ENCODE measurements at places on chromosomes 4 and X.

DNA sequence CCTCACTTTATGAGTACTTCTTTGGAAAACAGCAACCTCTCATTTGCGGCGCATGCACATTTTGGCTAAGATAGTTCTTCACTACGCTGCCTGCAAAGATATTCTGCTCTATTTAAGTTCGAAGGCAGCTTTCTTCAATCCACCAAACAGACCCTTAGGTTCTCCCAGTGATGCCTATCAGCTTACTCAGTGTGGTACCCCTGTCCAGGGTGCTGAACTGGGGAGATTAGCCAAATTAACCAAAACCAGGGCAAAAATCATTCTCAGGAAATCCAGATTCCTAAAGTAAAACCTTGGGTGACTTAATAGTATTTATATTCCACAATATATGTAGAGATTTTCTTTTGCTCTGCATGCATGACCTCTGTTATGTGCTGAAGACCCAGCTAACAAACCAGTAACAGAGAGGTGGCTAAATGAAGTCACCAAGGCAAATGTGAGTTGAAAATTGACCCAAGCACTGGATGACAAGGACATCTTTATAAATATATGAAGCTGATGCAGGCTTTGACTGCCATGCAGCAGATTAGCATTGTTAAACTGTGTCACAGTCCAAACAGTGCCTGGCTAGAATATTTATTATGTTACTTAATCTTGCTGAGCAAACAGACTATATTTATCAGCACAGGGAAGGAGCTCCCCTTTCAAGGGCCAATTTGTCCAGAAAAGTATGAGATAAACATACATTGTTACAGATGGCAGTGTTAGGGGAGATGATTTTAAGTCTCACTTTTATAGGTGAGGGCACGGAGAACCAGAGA is 418.2 kb downstream of the STIM2 start:
- no peak for DNase-seq

DNA sequence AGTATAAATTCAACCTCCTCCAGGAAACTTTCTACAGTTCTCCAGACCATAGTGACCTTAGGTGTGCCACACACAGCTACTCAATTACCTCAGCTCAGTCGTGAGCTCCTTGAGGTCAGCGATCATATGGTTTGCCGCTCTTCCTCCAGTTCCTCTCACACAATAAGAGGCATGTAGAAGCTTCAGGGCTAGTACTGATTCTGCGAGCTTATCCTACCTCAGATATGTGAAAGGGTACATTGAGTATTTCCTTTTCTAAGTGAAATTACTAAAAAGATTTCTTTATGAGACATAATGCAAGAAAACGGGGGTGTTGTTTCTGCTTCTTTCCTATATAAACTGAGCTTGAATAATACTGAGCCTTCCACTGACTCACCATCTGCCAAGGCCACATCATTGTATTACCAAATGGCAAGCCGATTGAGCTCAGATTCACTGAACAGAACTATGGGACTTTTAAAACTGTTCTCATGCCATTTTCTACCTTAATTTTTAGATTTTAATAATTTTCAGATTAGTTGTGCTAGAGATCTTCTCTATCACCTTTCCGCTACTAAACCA is 183.1 kb downstream of the HS6ST2 start:
- no peak for DNase-seq

DNA sequence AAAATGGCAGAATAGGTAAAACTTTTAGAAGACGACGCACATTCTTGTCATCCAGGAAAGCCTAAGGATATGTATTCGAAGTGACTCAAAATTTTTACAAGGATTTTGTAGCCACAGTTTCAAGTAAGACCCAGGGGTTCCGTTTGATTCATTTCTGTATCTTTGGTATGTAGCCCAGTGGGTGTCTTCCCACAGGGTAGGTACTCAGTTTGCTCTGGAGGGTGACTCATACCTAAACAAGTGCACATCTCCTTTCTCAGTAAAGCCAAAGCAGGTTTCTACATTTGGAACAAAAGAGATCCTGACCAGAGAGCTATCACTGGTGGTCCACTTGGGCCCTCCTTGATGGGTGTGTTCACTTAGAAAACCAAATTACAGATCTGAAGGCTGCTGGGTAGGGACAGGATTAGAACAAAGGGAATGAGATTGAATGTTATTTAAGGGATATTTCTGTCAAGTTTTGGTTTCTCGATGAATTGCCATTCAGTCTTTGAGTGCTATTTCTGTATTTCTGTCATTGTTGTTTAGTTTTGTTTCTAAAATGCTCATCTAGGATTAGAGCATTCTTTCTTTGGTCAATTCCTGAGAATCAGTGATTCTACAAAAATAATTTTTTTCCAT is 56.1 kb downstream of the PLS3 start:
- no peak for DNase-seq

DNA sequence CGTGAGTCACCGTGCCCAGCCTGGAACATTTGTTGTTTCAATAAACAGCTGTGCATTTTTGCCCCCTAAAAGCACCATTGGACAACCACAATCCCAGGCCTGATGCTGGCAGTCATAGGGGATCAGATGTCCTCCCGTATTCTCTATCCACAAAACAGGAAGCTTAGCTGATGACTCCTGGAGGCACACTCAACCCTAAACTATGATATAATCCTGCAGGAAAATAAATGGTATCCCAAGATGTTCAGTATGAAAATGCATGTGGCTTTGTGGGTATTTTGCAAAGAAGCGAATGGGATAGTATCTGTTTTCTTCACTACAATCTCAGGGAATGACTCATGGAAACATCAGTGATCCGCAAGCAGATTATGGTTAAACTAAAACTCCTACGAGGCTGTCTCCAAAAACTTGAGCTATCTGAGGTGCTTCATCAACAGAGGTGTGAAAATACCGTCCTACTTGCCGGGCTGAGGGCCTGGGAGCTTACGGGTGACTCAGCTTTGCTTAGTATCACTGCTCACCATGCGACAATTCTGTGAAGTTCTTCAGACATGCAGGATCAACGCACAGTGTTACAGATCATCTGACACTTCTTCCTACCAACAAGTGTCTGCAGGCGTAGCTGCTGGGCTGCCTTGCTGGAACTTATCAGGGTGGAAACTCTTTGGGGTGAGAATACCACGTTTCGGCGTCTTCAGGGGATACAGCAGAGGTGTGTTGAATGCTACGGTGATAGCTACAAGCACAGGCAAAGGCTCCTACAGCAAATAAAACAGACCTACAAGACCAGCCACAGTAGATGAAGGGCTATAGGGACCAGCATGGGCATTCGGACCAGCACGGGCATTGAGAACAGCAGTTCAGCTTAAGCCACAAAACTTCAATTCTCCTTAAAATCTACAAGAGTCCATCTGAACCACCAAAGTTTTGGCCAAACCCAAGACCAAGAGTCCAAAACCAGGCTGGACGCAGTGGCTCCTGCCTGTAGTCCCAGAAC is 148.5 kb downstream of the DHRSX start:
- no peak for DNase-seq

DNA sequence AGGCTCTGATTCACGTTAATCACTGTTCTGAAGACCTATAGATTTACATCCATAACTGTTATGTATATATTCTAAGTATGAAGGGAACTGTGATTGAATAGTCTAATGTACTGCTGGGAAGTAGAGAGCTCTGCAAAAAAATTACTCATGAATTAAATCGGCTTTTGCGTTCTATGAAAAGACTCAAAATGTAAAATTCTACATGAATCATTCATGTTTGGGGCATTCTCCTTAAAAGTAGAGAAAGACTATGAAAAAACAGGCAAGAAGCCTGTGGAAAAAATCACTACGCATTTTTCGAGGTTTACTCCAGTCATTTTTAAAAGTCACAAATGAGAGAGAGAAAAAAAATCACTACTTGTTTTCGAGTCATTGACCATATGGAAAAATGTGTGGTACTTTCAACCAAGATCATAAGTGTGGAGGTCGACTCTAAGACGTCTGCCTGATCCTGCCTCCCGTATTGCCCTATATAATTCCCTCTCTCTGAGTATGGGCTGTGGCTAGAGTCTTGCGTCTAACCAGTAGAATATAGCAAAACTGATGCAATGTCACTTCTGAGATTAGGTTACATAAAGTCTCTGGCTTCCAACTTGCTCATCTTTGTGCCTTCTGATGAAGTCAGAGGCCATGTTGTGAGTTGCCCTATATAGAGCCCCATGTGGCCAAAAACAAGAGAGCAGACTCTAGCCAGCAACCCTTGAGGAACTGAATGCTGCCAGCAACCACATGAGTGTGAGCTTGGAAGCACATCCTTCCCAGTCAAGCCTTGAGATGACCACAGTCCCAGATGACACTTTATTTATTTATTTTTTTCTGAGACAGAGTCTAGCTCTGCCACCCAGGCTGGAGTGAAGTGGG is 32.1 kb upstream of the VEGFD start:
- DNase-seq: no peak

GRCh38 chr4:82219346-82219745 is 154.4 kb downstream of the HNRNPD start:
- DNase-seq: no peak

GRCh38 chr4:120472447-120473131 is 405.9 kb upstream of the MAD2L1 start:
- no peak for DNase-seq

DNA sequence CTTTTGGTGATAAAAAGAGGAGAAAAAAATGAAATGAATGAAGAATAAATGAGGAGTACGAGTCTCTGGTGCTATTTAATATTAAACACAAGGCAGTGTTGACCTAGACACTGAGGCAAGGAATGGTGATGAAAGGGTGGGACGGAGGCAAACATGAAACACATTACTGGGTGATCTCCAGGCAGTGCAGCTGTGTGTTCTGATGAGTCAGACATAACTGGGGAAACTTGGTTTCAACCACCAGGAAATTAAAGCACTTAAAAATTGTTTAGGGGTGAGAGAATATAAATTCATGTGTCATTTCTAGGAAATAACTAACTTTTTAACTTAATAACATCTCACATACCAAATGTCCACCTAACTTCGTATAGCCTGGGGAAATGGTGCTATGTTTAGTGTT is 19.7 kb upstream of the CXCL6 start:
- no peak for DNase-seq

DNA sequence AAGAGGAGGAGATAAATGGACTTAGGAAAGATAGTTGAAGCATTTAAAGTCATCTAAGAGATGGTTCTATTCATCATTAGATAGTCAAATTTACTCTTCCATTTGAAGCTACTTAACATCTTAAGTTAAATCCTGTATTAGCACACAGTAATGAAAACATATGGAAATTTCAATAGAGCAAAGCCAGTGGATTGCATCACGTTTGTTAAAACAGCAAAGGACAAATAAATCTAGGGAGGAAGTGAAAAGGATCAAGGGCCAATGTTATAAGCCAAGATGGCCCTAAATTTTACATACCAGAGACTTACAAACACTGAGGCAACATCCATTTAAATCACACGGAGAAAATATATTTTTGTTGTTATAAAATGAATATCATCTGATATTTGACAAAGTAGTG is 602.8 kb downstream of the INPP4B start:
- DNase-seq: no peak

GRCh38 chr4:94506822-94507221 is 55.1 kb downstream of the PDLIM5 start:
- DNase-seq: no peak

- DNase-seq: no peak
Measured at GRCh38 chrX:72016881-72017783, 106.5 kb downstream of the NHSL2 start.

DNA sequence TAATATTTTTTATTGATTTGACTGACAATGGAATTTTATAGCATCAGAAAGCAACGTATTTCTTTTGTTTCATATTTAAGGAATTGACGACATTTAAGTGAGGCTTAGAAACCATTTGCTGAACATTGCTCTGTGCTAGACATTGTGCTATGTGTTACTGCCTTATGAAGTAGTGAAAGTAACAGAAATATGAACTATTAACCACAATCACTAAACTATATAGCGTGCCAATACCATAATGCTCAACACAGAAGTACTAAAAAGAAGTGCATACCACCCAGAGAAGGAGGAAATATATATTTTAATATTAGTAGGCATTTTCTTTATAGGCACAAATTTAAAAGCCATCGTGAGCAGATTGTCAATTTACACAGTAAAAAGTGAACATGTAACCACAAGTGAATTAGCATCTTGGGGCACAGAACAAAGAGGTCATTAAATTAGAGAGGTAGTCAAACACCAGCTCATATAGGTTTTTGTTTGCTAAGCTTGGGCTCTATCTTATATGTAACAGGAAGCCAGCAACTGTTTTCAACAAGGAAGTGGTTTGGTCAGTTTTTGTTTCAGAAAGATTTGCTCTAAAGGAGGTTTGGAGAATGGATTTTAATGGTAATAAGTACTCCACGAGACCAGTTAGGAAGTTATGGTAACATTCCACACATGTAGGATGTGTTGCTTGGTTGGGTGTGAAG is 270.7 kb downstream of the GRXCR1 start:
- no peak for DNase-seq

- DNase-seq: no peak
Measured at GRCh38 chr4:46993075-46994006, at the start of gene GABRA4. TSS of gene GABRA4 (minus strand) at chr4:46993581. CDS start at chr4:46993424, 157 bp downstream.

- no peak for DNase-seq
Measured at GRCh38 chr4:40194602-40195161, 2.1 kb upstream of the RHOH start.

DNA sequence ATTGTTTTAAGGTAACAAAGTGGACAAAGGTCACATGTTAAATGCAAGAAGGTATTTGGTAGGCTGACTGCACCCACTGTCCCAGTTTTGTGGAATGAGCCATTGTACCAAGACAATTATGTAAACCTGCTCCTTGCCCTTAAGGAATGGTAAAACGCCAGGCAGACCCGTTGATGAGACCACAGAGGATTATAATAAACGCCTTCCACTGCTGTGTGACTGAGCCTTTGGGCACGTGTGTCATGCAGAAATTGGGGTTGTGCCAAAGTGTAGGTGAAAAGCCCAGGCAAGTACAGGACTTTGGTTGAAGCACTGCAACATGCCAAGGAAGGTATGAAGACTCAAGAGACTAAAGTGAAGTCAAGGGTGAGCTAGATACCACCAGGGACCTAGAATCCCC is 59.7 kb downstream of the LRRC66 start:
- no peak for DNase-seq

- DNase-seq: no peak
Measured at GRCh38 chr4:114673306-114673705, 74.7 kb downstream of the UGT8 start.

DNA sequence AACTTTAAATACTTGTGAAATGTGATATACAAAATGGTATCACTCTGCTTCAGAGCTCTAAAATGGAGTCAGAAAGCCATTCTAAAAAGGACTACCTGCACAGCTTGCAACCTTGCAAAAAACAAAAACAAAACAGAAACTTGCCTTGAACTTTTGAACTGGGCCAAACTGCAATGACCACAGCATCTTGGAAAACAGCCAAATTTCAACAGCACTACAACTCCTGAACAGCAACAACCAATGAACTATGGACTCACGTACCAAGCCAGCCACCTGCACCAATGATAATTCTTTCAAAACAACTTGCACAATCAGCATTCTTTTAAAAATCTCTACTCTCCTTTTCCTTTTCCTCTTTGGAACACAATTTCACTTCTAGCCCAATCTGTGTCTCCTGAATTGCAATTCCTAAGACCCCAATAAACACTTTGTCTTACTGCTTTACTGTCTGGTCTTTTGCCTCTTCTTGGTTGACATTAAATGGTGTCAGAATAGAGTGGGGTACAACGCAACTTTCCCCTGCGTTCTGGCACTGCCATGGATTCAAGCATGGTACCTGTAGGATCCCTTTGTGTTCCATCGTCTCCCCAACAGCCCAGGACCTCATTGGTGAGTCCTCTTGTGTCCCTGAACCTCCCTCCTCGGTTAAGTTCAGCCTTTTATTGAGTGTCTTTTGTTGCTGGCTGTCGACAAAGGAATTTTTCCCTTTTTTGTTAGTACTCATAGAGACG is 35.7 kb upstream of the FMR1 start:
- DNase-seq: no peak

Measured in stimulated activated CD4-positive, alpha-beta T cell treated with anti-CD3 and anti-CD28 coated beads, Interleukin-1b, Interleukin-23, amount 100 ng/mL, for 1 hour (primary cell).